ENCODE measurements at places on chromosomes 1 and 21.

DNA sequence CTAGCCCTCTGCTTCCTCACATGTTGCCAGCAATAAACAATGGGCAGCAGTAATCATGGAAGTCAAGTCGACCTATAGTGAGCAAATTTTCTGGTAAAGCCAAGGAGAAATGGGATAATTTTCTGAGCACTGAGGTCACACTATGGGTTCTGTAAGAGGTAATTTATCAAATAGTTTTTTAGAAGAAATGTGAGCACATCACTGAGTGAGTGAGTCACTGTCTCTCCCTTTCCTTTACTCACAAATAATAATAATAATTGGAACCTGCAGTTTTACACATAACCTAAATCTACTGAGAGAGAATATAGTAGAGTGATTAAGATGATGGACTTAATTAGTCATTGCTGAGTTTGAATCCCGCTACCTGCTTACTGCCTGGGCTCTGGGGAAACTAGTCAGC lies 23.6 kb downstream of the SLC35F3 start:
- DNase-seq: no peak

DNA sequence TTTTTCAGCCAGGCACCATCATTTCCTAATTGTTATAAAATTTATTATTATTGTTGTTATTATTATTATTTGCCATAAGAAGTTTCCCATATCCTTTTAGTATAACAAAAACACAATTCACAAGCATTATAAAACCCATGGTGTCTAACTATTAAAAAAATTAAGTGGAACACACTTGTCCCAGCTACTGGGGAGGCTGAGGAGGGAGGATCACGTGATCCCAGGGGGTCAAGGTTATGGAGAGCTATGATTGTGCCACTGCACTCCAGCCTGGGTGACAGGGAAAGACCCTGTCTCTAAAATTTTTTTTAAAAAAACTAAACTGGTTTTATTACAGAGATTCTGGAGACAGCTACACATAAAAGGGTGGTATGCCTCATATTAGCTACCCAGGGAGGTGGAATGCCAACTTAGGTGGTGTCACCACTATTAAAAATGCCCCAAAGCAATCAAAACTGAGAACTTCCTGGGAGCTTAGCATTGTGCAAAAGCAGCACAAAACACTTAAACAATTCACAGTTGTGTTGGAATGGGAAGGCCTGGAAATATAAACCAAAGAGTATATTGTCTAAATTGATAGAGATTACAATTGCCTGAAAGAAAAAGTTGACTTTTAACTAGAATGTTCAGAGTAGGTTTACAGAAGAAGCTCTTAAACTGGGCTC lies 8.7 kb upstream of the RGS4 start:
- DNase-seq: no peak

DNA sequence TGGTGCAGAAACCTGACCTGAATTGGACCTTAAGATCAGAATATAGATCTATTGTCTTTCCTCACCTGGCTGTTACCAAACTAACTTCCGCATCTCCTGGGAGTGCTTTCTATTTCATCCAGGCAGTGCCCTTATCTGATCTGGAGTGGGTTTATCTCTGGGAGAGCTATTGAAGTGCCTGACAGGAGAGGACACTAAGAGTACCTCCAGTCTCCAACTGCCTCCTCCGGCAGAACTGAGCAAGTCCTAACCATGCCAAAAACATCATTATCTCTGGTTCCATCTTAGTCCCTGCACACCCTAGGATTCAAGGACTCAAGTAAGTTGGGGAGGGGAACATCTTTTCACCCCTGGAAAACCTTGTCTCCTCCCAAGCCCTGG lies 12.4 kb upstream of the KCNJ15 start:
- no peak for DNase-seq

DNA sequence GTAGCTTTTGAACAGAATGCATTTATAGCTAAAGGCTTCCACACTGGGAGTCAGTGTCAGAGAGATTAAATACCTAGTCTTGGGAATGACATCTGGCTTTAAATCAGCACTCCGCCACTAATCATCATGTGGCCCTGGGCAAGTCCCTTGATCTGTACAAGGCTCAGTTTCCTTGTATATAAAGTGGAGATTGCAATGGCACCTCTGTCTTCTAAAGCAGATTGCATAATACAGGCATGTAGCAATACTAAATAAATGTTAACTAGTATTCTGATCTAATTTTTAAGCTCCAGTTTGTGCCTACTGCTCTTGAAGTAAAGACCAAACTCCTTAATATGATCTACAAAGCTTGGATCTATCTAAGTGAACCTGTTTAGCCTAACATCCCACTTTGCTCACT lies 249.4 kb downstream of the PLPP3 start:
- no peak for DNase-seq

DNA sequence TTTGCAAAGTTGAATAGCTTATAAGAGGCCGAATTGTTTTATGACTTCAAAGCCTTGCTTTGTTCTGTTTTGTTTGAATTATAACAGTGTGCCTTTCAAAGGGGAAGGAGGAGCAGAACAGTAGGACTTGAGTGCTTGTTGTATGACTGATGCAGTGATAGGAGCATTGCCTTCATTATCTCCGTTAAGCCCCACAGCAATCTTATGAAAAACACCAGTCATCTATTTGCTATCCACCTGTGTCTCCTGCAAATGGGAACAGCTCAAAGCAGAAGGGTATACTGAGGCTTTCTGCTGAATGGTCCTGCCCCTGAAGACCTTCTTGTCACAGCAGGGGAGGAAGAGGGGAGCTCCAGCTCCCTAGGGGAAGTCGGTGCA lies 127.5 kb downstream of the RNF220 start:
- DNase-seq: no peak

- DNase-seq: no peak
Measured at GRCh38 chr1:84969489-84970250, 27.2 kb downstream of the MCOLN2 start.

DNA sequence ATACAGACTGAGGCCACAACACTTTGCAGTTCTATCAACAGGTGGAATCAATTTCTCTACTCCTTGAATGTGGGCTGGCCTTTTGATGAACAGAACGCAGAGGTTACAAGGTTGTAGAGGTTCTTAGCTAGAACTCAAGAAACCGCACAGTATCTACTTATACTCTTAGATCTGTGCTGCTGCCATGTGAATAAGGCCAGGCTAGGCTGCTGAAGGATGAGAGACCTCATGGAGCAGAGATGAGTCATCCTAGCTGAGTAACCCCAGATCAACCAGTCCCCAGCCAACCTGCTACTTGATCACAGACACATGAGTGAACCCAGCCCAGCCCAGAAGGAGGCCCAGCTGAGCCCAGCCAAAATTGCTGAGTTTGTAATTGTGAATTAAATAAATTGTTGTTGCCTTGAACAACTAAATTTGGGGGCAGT lies 35.3 kb upstream of the BCAR3 start:
- DNase-seq: no peak

DNA sequence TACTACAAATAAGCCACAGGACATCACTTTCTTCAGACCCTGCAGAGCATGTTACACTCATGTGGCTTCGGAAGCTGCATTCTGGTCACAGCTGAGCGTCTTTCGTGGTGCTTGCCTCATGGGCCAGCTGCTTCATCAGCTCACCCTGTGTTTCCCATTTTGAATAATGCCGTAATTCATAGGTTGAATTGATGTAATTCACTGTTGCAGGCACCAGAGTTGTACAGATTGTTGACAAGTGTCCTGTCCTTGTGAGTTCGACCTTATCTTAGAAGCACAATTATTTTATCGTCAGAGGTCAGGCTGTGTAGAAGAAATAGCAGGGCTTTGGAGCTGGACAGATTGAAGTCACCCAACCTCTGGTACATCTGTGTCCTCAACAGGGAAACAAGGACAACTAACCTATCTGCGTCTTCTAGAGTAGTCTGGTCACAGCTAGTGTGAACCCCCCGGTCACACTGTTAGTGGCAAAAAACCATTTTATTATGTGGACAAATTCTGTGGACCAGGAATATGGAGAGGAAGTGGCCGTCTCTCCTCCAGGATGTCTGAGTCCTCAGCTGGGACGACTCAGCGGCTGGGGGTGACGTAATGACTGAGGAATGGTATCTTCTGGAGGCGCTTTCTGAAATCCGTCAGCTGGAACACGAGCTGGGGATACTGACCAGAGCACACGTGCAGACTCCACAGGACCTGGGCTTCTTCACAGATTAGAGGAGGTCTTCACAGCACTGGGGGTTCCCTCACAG lies 17.8 kb downstream of the PKNOX1 start:
- DNase-seq: no peak

DNA sequence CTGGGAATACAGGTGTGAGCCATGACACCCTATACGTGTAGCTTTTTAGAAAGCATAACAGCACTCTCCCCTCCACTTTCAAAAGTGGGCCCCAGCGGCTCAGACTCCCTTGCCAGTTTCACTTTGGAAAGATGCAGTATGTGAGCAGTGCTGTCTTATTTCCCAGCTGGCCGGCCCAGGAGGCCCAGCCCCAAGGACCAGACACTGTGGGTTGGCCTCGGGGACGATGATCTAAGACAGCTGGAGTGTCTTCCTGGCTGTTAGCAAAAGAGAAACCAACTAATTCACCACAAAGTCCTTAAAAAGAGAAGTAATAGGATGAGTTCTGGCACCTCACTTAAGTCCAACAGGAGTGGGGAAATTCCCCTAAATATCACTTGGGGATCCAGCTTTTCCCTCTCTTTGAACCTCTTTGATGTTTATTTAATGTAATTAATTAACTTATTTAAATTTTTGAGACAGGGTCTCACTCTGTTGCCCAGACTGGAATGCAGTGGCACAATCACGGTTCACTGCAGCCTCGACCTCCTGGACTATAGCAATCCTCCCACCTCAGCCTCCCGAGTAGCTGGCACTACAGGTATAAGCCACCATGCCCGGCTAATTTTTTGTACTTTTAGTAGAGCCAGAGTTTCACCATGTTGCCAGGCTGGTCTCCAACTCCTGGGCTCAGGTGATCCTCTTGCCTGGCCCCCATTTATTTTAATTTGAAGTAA lies 17.6 kb upstream of the CLIC4 start:
- peak; percentile 68 for DNase-seq

DNA sequence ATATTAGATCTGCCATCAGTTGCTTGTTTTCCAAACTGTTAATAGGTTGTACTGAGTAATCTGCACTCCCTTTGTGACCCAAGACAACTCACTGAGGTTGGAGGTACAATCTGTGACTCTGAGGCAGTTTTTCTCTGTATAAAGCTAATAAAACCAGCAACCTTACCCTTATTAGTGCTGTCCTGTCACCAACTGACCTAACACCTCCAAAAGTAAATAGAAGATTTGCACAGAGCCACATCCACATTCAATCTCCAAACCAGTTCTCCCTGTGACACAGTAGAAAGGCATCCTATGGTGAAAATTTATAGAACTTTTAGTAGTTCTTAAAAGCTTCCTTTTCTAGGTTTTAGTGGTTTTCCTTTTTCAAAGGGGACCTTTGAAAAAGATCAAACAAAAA lies 140.4 kb upstream of the ADGRL2 start:
- DNase-seq: no peak

DNA sequence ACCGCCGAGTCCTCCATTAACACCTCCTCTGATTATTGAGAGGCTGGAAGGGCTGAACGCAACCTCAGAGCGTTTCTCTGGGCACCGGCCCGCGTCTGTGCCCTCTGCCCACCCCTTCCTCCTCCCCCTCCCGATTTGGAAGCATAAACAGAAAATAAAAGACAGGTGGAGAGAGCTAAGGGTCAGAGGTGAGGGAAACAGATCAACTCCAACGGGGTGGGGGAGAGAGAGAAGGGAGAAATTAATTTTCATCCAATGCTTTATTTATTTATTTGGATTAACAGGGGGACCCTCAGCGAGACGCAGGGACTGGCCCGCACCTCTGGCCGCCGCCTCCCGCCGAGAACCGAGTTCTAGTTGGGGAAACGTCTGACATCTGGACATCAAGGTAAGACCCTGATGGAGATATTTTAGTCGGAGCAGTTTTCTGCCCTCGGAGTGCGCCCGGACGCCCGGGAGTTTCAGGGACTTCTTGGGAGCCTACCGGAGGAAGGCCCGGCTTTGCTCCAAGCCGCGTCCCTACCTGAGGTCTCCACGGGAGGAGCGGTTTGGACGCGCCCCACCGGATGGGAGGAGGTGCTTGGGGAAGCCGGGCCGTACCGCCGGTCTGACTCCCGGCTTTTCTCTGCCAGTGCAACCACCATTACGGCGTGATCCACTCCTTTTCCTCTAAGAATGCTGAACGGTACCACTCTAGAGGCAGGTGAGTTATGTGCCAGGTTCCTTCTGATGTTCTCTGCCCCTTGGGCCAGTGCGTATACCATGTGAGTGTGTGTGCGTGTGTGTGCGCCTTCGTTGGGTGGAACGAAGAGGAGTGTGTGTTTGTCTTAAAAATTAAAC lies 5.1 kb upstream of the LHX9 start:
- DNase-seq: no peak

GRCh38 chr1:3718764-3719163 lies 33.5 kb upstream of the CCDC27 start:
- no peak for DNase-seq

DNA sequence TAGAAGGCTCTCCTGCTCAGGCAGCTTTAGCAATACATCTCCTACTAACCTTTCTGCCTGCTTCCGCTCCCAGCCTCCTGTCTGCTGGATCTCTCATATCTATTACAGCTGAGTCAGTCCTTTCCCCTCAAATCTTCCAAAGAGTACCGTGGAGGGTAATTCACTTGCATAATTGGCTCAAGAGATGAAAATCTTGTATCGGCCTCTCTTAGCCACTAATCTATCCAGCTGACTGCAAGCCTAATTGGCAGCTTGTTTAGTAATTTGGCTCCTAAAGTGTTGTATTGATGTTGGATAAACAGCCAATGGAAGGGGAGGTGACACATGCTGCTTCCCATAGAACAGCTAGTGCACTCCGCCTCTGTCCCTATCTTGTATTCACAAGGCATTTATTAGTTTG lies 195.7 kb downstream of the GPATCH2 start:
- no peak for DNase-seq

GRCh38 chr1:25743164-25744139 lies 56.5 kb upstream of the SELENON start:
- no peak for DNase-seq

DNA sequence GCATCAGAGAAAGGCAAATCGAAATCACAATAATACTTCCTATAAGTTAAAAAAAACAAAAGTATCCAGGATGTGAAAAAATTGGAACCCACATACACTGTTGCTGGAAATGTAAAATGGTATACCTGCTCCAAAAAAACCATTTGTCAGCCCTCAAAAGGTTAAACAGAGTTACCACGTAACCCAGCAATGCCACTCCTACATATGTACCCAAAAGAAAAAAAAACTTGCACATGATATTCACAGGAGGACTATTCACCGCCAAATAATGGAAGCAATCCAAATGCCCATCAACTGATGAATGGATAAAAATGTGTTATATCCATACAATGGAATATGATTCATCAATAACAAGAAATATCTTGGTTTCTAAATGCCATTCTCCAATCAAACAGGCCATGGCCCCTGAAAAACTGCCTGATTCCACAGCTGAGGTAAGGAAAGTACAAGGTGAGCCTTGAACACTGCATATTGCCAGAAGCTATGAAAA lies 38.8 kb upstream of the PSMG1 start:
- no peak for DNase-seq

DNA sequence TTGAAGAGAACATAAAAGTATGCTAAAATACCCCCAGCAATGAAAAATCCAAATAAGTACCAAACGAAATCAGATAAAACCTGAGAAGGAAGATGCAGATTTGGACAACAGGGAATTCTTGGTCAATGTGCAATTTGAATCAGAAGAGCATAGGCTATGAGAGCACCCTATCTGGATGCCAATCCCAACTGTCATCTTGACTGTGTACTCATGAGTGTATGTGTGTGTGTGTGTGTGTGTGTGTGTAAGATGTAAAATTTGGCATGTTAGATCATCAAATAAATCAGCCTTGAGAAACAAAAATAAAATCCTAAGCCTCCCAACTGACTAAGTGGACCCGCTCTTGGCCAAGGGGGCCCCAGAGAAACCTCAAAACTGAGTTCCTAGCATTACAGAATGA lies 18.0 kb upstream of the SPRR2G start:
- no peak for DNase-seq

All from GDM1 (cell line).